CD8-positive, alpha-beta memory T cell (primary cell): ENCODE measurements at places on chromosomes 3 and 15.

DNA sequence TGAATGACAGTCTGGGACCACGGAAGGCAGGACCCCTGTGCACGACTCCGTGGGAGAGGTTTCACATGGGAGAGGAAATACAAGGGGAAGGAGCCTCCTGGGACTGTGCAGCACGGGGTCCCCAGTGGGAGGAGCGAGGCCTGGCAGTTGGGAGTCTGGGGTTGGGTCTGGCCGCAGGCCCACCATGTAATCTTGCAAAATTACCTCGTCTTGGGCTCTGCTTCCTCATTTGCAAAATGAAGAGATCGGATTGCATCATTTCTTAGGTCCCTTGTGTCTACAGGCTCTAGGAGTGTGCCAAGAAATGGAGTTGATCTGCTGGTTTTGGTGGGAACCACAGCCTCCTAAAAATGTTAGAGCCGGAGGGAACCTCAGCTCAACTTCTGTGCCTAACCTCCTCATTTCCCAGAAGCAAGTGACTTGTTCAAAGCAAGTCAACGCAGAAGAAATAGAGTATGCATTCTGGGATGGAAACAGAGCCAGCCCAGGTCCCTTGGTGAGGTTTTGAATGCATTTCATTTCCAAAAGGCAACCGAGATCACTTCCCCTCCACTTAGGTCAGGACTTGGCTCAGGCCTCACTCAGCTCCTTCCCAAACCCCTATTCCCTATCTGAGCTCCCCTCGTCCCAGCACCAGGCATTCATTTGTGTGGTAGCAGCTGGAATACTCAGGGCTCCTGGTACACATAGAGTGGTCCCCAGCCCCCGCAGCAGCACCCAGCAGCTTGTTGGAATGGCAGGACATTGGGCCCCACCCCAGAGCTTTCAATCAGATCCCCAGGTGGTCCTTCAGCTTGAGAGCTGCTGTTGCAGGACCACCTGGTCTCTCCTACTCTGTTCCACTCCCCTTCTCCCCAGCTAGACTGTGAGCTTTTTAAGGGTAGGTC is 267.7 kb downstream of the XXYLT1 start:
- DNase-seq, result no peak

GRCh38 chr3:104642827-104643226 is 723.9 kb upstream of the ALCAM start:
- no peak for DNase-seq

- DNase-seq, result peak; percentile 33
These were observed at the start of gene B3GALNT1 for GRCh38 chr3:161104561-161105551. Gene B3GALNT1 (minus strand): TSS chr3:161105349. CDS start chr3:161086754, 18,595 bp downstream.

DNA sequence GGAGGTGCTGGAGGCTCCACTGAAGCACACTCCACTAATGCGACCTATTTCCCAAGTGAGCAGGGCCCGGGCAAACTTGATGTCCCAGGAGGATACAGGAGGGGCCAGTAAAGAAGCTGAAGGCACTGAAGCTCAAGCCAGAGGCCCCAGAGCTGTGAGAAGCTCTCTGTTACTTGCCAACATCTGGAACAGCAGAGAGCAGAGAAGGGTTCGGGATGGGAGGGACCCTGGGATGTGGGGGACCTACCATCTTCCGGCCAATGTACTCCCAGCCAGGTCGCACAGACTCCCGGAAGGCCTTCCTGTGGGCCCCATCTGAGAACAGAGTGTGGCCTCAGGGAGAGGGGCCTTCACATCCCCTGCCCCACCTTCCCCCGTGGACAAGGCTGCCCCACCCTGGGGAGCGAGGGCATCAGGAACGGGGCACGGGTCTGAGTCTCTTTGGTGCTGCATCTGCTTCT is 3.1 kb downstream of the HHATL start:
- no peak for DNase-seq

- peak; percentile 83 for DNase-seq
These were observed at the start of gene TRANK1 for GRCh38 chr3:36944641-36945270. Gene TRANK1 (minus strand): TSS chr3:36945054. CDS start chr3:36944809, 245 bp downstream.

DNA sequence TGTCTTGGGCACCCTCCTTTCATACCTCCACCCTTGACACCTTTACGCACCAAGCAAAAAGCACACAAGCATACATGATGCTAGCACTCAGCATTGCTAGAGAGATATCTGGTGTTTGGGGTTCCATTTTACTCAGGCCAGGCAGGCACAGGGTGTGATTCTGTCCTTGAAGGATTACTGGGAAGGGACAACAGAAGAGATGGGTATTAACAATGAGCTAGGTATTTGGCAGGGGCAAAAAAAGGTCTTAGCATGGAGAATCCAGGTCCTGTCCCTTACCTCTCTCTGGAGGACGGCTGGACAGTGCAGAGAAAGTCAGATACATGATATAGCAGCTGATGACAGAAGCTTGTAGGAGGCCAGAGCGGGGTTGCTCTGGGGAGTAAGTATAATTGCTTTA is 3.5 kb downstream of the SERINC4 start:
- no peak for DNase-seq

GRCh38 chr15:67248011-67248505 is 6.4 kb downstream of the AAGAB start:
- no peak for DNase-seq

DNA sequence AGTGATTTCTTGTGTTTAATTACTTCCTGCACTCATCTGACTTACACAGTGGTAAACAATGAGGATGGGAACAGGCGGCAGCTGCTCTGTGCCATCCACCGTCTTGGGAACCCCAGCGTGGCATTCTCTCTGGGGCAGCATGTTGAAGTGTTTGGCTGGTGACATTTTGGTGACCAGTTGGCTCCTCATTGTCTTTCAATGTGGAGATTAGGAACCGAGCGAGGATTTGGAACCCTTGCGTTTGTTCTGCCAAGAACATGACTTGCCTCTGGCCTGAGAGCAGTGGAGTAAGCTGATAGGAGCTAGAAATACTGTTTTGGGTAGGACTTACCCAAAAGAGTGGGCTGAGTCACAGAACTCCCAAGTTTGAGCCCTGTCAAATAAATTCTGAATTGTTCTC is 88.8 kb downstream of the IGF1R start:
- no peak for DNase-seq

DNA sequence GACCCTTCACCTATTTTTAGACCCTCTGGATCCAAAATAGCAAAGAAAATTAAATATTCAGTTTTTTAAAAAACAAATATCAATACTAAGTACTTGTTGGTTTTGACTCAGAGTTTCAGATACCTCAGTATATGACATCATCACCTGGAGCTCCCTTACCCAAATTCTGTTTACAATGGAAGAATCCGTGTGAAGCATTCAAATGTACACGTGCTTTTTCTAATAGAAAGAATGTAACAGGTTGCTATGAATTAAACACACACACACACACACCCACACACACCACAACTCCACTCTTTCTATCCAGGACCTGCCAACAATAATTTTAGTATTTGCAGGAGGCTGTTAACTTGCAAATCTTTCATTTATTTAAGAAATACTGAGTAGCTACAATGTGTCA is 221.8 kb downstream of the THRB start:
- no peak for DNase-seq

- DNase-seq, result no peak
These were observed 33.8 kb downstream of the FMN1 start for GRCh38 chr15:33160581-33161165.

DNA sequence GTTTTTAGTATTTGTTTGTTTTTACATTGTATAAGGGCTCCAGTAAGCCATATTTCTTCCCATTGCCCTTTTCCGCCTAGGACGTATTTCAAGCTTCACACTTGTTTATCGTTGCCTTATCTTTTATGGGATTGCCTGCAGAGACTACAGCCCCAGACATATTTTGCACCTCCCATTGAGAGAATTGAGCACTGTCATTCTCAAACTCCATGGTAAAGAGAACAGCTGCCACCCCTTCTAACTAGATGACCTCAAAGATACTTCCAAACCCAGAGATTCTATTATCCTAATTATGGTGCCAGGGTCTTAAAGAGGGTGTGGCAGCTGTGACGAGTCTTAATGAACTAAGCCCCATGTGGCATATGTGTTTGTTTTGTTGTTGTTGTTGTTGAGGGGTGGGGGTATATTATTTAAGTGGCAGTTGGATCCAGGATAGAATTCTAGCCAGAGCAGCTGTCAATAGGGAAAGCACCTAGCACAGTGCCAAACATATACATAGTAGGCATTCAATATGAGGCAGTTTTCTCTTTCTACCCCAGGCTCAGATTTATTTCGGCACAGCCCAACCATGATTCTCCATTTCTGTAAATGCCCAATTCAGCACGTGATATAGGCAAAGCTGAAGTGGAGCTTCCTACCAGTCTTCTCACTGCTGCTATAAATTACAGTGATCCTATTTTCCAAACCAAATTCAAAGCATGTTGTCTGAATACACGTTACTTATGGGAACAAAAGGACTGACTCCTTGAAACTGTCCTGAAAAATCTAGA is 932 bp upstream of the TP53BP1 start:
- no peak for DNase-seq

GRCh38 chr3:14605067-14605466 is 46.5 kb upstream of the CCDC174 start:
- no peak for DNase-seq

- no peak for DNase-seq
These were observed 1.3 kb downstream of the VGLL3 start for GRCh38 chr3:86989611-86990010.

- DNase-seq, result no peak
These were observed 18.1 kb upstream of the ABHD17C start for GRCh38 chr15:80677041-80677440.

- no peak for DNase-seq
These were observed 479.4 kb downstream of the ZNF385D start for GRCh38 chr3:21271606-21272016.

DNA sequence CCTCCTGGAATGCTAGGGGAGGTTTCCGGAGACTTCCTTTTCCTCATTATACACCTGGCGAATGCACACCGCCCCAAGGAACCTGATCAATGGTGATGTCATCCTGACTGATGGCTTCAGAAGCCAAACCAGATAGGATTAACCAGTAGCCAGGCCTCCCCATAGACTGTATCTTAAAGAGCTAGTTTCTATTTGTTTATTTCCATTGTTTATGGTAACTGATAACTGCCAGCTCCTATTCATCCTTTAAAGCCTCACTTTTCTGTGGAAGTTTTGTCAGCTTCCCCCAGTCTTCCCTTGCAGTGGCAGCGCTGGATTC is at the start of gene MKRN2OS:
Gene MKRN2OS, minus strand, starts transcription at position 27 of the 319 bp plus-strand sequence. CDS start 35 bp downstream, outside the sequence.
- DNase-seq, result no peak

GRCh38 chr3:194588236-194588635 is 45.0 kb downstream of the TMEM44 start:
- no peak for DNase-seq

DNA sequence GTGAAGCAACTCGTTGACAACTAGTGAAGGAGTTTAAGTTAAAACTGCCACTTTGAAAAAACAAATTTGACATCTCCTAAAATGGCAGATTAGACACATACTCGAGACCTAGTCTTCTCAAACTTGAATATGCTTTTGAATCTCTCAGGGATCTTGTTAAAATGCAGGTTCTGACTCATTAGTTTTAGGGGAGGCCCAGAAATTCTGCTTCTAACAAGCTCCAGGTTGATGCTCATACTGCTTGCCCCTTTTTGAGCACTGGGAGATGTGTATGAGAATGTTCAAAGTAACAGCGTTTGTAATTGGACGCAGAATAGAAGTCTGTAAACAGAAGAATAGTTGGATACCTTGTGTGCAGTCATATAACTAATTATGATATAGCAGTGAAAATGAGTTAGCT is 1.6 kb downstream of the C3orf38 start:
- DNase-seq, result no peak

- no peak for DNase-seq
These were observed 506.1 kb upstream of the PROK2 start for GRCh38 chr3:72290859-72291638.

DNA sequence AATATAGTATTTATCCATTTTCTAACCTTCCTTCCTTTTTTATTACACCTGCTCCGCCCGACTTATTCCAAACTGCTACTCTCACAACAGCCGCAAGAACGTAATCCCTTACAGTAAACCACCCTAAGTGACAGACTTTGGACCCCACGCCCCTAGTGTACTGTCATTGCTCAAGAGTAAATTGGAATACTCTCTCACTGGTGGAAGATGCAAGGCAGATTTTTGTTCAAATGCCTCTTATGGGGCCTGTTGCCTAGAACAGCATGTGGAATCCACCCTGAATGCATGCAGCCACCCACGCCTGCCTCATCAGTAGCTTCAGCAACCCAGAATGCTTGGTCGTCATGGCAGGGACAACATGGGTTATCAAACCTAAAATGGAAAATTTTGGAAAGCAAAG is 226.2 kb upstream of the ST8SIA2 start:
- DNase-seq, result no peak

- DNase-seq, result no peak
These were observed 178.1 kb downstream of the POTEB3 start for GRCh38 chr15:21261965-21262850.

DNA sequence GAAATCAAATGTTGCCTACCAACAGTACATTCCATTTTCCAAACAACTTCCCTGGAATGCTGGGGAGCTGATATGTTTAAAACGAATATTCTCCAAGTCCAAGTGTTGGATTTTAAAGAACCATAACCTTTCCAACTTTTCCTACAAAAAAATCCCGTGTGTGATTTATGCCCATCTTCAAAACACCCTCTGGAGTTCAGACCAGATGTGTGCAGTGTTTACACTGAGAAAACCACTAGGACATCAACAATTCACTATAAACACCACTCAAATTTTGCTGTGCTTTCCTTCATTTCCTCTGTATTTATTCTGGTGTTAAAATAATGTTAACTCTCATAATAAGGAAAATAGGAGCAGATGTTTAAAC is 2.4 kb downstream of the VGLL4 start:
- no peak for DNase-seq

DNA sequence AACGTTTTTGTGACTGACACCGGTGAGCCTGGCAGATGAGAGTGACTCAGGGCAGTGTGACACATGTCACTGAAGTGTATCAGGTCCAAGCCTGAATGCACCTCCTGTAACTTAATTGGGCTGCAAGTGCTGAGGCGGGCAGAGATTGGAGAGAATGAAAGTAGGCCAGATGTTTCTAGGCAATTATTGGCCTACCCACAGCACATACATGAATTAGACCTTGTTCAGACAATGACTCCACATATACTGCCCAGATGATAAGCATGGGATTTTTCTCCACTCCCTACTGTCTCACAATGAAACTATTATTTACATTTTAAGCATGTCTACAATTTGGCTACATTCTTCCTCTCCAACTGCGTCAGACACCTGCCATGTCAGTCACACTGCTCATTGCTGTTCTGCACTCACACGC is 187.3 kb upstream of the ZNF385D start:
- DNase-seq, result no peak

- no peak for DNase-seq
These were observed 9.3 kb downstream of the VEPH1 start for GRCh38 chr3:157493627-157494550.

DNA sequence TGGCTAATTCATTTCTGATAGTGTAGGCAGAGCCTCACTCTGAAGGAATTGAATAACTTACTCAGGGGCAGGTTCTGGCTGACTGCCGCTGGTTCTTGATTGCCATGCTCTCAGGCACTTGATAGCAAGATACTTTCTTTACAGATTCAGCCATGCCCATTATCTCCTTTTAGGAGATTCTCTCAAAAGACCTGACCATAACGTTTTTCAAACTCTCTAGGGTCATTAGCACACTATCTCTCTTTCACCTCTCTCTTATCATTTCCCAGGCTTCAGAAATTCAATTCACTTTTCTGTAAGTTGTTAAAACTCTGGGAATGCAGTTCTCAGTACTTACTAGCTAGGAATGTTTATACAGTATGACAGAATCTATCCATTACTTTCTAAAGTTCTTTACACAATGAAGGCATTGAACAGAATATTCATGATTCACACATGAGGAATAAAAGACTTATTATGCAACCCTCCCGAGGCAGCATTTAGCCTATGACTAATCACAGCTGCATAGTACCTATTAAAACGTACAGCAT is 850.3 kb upstream of the CADM2 start:
- no peak for DNase-seq
